Activated T-helper 1 cell treated with anti-CD3 and anti-CD28 coated beads, Interleukin-2, amount 50 U/mL, for 16 hours (primary cell): ENCODE measurements at places on chromosomes 11 and 22.

GRCh38 chr11:45382133-45382878, 96.2 kb upstream of the SYT13 start:
- DNase-seq: no peak

DNA sequence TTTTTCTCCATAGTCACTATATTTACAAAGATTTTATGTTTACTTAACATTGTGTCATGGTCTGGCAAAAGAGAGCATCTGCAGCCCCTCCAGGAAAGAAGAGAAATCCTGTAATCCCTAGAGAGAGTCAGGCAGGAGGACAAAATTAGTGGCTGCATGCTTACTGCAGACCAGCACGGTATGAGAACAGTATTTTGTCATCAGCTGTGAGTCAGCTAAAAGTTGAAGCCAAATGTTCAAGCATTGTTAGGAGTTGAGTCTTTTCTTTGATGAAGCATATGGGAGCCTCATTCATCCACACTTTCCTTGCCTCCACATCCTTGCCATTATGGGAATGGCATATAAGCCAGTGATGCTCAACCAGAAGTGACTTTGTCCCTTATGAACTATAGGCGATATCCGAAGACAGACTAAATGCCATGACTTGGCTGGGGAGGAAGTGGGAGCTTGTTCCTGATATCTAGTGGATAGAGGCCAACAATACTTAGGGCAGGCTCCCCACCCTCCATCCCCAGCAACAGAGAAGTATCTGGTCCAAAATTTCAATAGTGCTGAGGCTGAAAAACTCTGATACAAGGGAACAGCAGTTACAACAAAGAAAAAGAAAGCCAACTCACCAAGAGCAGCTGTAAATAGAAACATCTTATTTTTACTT, 112.0 kb upstream of the OR5AK2 start:
- DNase-seq: no peak

DNA sequence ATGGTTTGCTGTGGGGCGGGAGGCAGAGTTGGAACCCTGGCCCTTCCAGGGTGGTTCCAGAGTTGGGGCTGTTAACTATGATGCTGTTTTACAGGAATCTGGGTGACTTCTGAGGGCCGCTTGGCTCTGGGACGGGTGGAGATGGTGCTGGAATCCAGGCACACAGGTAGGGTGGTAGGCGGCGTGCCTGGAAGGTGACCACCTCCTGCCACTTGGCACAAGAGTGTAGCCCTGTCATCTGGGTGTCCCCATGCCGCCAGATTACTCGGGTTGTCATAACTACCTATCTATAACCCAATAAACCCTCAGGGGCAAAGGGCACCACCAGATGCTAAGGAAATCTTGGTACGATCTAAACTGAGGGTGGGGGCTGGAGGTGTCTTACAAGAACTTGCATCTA, 1.3 kb downstream of the CARS1 start:
- DNase-seq: no peak

DNA sequence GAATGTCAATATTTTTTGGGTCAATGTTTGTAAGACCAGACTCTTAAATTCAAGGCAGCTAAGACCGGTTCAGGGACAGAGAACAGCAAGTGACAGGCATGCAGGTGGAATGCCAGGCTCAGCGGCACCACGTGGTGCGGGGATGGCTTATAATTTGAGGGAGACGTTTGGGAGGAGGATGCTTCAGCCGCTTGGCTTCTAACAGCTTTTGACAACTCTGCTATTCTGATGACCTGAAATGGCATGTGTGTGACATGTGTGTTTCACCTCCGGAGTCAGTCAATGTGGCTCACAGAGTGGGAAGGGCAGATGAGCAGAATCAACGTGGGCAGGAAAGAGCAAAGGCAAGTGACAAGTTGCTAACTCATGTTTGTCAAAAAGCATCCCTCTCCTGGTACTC, 228.3 kb downstream of the KIRREL3 start:
- no peak for DNase-seq

- no peak for DNase-seq
These were observed 45.6 kb upstream of the LMO1 start for GRCh38 chr11:8309311-8309710.

DNA sequence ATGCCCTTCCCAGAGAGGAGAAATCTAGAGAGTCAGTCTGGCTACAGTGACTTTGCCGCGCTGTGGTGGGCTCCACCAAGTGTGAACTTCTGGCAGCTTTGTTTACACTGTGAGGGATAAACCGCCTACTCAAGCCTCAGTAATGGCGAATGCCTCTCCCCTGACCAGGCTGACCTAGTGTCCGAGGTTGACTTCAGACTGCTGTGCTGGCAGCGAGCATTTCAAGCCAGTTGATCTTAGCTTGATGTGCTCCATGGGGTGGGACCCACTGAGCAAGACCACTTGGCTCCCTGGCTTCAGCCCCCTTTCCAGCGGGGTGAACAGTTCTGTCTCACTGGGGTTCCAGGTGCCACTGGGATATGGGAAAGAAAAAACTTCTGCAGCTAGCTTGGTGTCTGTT, 38.6 kb upstream of the PTH start:
- no peak for DNase-seq

GRCh38 chr11:92050305-92050704, 174.3 kb upstream of the FAT3 start:
- no peak for DNase-seq

DNA sequence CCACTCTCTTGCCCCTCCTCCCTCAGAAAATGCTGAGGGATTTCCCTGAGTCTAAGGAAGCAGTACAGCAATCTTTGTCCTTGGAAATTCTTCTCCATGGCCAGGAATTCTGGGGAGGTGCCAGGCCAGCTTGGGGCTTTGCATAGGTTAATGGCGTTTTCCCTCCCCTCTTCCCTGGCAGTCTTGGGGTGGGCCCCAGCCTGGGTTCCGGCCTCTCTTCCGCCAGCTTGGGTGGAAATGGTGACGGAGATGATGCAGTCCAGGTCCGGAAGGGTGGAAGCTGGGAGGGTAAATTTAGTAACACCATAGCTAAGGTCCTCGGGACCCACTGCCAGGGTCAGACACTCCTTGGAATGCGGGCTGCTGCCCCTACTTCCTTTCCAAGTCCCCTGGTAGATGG, 5.0 kb downstream of the PHLDB1 start:
- DNase-seq: no peak

DNA sequence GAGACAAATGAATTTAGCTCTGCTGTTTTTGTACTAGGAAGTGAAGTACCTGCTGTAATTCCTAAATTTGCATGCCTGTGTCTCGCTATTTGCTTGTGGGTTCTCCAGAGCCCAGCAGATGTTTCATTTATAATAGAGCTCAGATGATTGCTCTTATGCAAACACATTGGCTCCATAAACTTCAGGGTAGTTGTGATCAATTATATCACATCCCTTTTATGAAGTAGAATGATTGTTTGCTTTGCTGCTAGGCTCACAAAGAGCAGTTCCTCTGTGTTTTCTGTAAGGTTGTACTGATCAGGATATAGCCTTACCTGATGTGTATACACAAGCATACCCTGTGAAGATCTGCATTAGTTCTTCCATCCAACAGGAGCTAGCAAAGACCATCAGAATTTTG, 64.1 kb downstream of the C11orf87 start:
- no peak for DNase-seq

- DNase-seq: peak; percentile 87
These were observed at the start of gene TAF6L for GRCh38 chr11:62771144-62772021. TAF6L (plus strand) TSS chr11:62771396; CDS start chr11:62775784, 4,388 bp downstream.

DNA sequence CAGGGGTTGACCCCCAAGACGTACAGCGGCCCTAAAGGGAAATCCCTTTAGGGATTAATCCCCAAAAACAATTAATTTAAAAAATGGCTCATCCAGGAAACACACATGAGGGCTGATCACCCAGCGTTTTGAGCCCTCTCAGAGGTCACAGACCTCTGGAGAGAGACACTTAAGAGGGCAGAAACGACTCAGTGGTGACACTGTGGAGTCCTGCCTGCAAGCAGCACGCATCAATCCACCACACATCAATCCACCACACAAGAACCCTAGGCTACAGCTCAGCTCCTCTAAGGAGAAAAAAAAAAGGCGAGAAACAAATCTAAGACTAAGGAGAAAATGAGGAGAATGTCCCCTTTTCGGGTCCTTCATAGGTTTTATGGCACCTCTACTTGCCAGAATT, 12.5 kb upstream of the SELENOH start:
- no peak for DNase-seq

DNA sequence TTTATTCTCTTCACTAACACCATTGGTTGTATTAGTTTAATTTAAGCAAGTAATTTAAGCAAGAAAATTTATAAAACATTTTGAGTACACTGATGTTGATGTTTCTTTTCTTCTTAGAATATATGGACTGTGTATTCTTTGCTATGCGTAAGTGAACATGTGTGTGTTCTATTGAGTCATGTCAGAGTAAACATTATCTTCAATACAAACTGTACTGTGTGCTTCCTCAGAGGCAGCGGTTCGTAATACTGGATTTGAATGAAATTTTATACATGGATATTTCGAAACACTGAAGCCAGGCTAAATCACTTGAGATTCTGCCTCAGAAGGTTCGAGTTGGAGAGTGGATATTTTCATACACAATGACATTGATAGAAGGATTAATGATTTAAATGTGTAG, 452.6 kb downstream of the LUZP2 start:
- no peak for DNase-seq

- no peak for DNase-seq
These were observed 132.4 kb downstream of the CTTN start for GRCh38 chr11:70530629-70531185.

GRCh38 chr22:47659467-47660223, 897.2 kb downstream of the TBC1D22A start:
- DNase-seq: no peak

GRCh38 chr11:19679952-19680828, 32.4 kb upstream of the NAV2 start:
- no peak for DNase-seq

DNA sequence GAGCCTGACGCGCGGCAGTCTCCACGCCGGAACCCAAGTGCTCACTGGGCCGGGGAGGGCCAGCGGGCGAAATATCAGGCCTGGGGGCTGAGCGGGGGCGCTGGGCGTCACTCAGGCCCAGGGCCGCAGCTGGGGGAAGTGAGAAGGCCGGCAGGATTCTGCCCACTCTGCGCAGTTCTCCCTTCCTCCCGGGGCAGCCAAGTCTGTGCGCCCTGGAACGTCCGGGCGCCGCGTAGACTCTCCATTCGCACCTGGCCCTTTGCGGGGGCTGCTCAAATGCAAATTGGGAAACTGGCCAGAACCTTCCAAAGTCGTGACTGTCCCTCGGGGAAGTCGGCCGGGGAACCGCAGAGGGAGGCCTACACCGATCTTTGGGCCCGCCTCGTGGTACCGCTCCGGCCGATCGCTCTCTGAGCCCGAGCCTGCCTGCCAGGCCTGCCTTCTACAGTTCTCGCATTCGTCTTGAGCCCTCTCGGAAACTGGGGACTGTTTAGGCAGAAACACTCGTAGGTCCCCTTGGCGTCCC, 2.2 kb upstream of the SLC6A5 start:
- DNase-seq: no peak

DNA sequence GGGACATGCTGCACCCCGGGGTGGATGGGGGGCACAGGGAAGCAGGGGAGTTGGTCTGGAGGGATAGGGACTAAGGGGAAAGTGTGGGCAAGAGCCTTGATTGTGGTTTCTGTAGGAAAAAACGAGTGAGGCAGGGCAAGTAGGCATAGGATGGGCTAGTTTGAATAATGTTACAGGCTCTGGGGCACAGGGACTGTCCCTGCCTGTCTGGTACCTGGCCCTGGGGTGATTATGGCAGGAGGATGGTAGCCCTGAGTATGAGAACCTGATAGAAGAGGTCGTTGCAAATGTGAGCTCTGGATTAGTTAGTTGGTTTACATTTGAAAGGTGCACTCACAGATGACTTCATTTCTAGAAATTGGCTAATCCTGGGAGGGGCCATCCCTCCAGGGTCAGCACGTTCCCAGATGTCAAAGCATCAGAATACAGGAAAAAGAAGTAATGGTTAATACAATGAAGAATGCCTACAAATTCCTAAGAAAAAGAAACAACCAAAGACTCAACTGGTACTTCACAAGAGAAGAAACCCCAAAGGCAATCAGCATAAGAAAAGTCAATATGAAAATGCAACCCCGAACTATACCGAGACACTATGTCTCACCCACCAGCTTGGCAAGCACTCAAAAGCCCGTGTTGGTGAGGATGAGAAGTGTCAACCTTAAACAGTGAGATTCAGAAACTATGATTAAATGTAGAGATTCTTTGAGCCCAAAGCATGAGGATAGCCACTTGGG, 11.3 kb upstream of the SMIM38 start:
- DNase-seq: no peak

DNA sequence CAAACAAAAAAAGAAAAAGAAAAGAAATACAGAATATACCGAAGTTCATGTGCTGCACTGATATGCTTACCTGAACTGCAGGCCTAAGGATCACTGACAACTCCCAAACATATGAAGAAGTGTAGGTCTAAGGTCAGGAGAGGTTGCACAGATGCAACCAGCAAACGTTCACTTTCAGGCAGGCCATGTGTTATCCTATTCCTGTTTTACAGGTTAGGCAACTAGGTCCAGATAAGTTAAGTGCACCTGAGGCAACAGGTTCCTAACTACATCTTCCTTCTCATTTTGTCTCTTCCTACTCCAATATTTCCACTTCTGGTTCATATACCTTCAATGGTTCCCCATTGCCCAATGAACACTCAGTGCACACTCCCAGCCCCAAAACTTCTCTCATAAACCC, 15.1 kb downstream of the PI4KA start:
- no peak for DNase-seq

DNA sequence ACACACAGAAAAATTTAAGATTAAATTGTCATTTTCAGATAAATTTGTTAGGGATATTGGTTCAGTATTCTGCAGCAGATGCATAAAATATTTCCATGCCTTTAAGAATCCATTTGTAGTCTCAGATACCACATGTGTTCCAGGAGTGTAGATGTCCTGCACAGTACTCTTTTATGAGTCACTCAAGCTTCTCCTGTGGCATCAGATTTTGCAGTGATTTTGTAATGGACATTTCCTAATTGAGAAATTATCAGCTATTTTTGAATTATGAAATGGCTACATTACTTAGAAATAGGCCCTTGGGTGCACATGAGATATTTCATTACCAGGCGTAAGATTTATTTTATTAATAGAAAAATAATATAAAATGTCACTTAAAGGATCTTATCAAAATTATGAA, 18.9 kb downstream of the MMP3 start:
- no peak for DNase-seq

DNA sequence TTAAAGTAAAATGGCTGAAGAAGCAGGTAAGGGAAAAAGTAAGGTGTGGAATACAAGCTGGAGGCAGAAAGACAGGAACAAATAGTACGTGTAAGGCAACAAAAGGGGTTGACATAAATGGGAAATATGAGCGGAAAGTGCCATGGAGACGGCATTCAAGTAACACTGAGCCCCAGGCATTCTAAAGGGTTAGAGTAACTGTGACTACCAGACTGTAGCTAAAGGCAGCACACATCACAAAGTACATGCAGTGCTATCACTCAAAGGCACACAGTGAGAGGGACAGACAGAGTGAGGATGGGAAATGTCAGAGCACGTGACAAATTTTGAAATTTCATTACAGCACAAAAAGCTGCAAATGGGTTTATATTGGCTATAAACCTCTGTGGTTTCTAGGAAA, 13.9 kb upstream of the MAML2 start:
- DNase-seq: no peak

- DNase-seq: no peak
These were observed 1.7 kb upstream of the MUC5B start for GRCh38 chr11:1220941-1221721.

GRCh38 chr11:126526471-126526870, 171.0 kb downstream of the ST3GAL4 start:
- no peak for DNase-seq
